ENCODE measurements at places on chromosomes 3 and 15. TPM values are rescaled to one million over a fixed set of nuclear protein-coding genes. Genes with fewer than 3 reads are reported as not detected.

GRCh38 chr15:89043031-89044002 lies 44.9 kb upstream of the ABHD2 start:
- DNase-seq: no peak

DNA sequence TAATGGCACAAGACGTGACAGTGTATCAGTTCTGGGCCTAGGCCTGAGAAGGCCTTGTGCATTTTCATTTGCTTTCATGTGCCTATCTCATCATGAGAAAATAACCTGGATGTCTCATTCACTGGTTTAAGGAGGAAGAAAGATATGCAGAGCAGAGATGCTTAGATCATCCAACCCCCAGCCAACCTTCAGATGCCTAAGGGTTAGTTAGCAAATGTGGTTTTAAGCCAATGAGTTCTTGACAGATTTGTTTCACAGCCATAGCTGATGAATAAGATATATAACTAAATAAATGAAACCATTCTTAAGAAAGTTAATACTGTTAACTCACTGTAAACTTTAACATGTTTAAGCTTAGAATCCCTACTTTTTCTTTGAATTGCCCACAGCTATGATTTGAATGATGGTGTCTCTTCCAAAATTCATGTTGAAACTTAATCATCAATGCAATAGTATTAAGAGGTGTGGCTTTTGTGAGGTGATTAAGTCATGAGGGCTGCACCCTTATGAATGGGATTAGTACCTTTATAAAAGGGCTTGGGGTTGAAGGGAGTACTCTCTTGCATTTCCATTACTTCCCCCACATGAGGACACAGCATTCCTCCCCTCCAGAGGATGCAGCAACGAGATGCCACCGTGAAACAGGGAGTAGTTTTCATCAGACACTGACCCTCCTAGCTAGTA lies 324.6 kb upstream of the TBC1D5 start:
- DNase-seq: no peak

Gene CCDC32
- total RNA-seq: 59.4 TPM

DNA sequence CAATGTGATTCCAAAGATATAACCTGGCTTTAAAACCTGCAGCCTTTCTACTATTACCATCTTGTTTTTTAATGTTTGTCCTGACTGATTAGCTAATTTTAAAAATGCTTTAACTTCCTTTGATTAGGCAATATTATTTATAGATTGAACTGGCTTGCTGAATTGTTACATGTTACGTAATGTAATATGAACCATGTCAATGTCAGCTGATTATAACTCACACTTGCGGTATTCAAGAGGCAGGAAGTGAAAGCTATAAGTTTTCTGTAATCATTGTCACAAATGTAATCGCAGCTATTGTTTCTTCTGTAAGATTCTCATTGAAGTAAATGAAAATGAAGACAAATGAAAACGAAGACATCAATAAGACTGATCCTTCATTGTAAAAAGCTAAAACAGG lies 146.8 kb downstream of the ROBO2 start:
- DNase-seq: no peak

Gene KIF15
- 2.5 TPM for total RNA-seq

DNA sequence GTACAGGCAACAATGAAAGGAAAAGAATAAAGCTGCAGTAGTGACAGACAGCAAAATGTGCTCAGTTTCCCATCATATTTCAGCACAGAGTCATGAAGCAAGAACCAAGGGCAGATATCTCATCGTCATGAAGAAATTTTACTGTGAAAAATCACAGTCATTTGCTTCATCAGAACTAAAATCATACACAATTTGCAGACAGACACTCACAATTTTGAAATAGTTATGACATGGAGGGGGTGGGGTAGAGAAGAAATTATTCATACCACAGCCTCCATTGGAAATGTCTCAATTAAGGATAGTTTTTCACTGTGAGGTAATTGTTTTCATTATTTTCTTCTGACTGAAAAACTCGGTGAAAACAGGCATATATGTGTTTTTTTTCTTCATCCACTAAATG lies 78.8 kb upstream of the CNTN3 start:
- no peak for DNase-seq

GRCh38 chr15:40245666-40246450 lies 7.0 kb downstream of the PAK6 start:
- peak; percentile 58 for DNase-seq

DNA sequence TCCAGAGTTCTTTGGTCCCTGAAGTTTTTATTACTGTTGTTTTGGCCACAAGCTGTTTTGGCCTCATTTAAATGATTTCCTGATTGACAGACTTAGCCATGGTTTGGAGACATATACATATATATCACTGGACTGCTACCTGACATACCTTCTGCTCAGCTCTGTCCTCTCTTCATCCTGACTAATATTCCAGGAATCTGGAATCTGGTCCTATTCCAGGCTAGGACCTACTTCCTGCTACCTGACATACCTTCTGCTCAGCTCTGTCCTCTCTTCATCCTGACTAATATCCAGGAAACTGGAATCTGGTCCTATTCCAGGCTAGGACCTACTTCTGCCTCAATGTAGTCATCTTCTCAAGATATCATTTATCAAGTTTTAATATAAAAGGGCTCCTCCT lies 724.4 kb upstream of the ROBO1 start:
- no peak for DNase-seq

DNA sequence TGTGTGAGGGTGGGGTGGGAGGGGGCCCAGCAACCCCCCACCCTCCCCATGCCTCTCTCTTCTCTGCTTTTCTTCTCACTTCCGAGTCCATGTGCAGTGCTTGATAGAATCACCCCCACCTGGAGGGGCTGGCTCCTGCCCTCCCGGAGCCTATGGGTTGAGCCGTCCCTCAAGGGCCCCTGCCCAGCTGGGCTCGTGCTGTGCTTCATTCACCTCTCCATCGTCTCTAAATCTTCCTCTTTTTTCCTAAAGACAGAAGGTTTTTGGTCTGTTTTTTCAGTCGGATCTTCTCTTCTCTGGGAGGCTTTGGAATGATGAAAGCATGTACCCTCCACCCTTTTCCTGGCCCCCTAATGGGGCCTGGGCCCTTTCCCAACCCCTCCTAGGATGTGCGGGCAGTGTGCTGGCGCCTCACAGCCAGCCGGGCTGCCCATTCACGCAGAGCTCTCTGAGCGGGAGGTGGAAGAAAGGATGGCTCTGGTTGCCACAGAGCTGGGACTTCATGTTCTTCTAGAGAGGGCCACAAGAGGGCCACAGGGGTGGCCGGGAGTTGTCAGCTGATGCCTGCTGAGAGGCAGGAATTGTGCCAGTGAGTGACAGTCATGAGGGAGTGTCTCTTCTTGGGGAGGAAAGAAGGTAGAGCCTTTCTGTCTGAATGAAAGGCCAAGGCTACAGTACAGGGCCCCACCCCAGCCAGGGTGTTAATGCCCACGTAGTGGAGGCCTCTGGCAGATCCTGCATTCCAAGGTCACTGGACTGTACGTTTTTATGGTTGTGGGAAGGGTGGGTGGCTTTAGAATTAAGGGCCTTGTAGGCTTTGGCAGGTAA lies 8.1 kb downstream of the FAM131A start:
- no peak for DNase-seq

DNA sequence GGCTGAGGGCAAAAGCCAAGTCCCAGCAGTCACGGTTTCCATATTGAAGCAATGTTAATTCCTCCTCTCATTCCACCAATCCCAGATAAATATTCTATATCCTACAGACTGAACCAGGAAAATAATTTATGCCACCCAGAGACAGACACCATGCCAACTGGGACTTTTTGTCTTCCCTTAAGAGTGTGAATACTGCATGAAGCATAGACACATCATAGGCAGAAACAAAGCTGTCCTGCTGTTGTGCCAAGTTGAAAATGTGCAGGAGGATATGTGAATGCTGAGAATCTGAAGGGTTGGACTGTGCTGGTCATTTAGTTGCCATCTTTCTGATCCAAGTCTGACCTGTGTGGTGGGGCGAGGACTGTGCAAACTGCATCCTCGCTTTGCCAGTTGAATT lies 37.7 kb downstream of the RFTN1 start:
- DNase-seq: no peak

- DNase-seq: no peak
These were observed 2.1 kb downstream of the GHRL start for GRCh38 chr3:10290481-10291176.

DNA sequence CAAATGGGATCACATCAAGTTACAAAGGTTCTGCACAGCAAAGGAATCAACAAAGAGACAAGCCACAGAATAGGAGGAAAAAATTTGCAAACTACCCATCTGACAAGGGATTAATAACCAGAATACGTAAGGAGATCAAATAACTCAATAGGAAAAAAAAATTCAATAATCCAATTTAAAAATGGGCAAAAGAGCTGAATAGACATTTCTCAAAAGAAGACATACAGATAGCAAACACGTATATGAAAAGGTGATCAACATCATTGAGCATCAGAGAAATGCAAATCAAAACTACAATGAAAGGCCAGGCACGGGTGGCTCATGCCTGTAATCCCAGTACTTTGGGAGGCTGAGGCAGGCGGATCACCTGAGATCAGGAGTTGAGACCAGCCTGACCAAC lies 23.5 kb upstream of the CPEB1 start:
- no peak for DNase-seq

DNA sequence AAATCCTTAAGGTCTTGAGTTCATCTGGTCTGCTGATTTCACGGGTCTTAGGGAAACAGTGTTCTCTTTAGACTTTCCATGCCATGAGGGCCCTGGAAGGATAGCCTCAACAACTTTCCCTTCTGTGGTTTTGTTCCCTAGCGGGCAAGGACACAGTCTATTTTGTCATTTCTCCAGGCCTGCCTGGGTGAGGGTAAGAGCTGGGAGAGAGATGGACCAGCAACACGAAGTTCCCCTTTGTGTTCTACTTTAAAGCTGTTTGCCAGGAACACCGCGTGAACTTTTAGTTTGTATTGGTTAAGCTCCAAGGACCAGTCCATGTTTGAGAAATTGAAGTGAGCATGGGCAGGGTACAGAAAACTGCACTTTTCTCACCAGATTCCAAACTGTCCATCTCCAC lies 20.9 kb downstream of the ST3GAL6 start:
- DNase-seq: no peak

- no peak for DNase-seq
These were observed 26.9 kb upstream of the MFSD1 start for GRCh38 chr3:158774965-158775364.

DNA sequence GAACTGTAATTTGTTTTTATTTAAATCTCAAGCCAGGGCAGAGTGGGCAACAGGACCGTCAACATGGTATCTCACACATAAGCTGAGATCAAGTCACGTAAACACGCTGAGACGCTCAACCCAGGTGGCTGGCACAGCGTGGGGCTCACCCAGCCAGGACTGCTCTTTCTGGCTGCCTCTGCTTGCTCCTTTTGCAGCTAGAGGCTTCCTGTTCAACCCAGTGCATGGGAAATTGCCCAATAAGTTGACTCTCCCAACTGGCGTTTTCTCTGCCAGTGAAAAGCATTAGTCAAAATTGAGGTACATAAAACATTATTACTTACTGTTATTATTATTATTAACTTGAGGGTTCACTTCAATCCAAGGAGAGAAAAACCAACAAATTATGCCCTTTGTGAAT lies 398.1 kb downstream of the NR2F2 start:
- no peak for DNase-seq

DNA sequence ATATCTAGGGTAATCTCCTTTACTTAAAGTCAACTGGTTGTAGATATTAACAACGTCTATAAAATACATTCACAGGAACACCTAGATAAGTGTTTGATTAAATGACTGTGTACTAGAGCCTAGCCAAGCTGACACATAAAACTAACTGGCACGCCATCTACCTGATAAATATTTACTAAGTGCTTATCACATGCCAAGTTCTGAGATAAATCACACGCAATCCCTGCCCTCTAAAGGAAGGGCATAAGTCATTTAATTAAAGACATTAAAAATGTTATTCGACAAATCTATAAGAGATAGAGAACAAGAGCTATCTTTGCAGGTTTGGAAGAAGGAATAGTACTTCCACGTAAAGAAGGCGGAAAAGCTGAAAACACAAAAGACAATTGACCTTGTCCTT lies 11.1 kb upstream of the MB21D2 start:
- DNase-seq: no peak

GRCh38 chr15:72785841-72786240 lies 2.3 kb upstream of the ADPGK start:
- DNase-seq: no peak

Gene GORASP1
- 74.5 TPM for total RNA-seq

Gene BAHD1
- total RNA-seq: 23.6 TPM

DNA sequence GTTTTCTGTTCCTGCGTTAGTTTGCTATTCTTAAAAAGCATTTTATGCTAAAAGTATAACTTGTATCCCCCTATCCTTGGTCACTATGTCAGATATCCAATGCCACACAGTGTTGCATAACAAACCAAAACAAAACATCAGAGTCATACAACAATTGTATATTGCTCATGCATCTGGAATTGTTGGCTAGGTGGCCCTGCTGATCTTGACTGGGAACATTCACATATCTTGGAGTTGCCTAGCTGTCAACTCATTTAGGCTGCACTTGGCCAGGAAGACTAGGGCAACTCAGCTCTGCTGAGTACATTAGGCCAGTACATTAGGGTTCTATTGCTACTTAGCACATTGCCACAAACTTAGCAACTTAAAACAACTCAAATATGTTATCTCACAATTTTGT lies 706.5 kb upstream of the UBE2E2 start:
- no peak for DNase-seq

DNA sequence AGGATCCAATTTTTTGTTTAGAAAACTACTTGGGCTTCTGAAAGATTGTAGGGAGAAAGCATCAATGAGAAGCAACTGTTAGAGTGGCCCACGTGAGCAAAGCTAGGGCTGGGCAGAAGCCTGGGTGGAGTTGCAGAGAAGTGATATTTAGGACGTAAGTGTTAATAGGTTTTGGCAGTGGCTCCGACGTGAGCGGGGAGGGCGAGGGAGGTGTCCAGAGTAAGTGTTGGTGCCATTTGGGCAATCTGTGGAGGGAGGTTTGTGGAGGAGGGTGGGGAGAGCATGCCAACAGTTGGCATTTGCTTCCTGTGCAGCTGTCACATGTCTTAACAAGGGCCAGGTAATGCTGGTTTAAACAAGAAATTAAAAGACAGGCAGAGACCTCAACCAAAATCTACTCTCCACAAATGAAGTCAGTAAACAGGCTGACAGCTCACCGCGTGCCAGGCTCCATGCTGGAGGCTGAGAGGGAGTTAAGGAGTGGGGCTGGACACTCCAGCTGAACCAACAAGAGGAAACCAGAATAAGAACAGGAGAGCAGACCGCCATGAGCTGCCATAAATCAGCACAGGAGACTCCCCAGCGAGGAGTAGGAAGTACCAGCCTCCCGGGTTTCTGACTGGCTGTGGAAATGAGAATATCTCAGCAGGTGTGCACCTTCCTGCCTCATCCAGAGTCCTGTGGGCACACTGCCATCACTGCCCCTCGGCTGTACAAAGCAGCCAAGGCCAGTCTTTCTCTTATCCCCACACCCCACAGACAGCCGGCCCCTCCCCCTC lies 232.6 kb downstream of the ABHD5 start:
- no peak for DNase-seq

DNA sequence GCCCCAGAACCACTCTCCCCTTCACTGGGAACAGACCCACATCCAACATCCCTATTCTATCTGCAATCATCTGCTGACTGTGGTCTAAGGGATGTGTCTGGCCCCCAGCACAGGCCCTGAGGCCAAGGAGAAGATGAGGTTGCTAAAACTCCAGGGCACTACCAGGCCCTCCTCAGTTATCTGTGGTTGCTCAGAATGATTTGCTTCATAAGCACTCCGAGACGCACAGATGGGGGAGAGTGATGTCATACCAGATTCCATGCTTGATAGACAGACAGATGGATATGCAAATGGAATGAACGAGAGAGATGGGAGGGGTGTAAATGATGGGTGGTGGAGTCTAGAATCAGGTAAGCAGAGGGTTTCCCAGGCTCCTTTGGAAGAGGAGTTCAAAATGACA lies 57.8 kb downstream of the CEMIP start:
- DNase-seq: no peak
